ENCODE measurements at places on chromosomes 2 and 18.

DNA sequence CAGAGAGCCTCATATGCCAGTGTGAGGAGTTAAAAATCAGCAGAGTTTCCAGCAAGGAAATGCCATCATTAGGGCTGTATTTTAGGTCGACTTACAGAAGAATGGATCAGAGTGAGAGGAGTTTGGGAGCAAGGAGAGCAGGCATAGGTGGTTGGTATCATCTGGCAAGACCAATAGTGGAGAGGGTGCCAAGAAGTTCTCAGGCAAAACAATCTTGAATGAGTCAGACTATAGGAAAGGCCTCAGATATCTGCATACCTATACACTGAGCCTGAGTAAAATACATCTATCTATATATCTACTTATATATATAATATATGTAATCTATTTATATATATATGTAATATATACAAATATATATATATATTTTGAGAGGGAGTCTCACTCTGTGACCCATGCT lies 57.3 kb downstream of the TMEFF2 start:
- DNase-seq: no peak

DNA sequence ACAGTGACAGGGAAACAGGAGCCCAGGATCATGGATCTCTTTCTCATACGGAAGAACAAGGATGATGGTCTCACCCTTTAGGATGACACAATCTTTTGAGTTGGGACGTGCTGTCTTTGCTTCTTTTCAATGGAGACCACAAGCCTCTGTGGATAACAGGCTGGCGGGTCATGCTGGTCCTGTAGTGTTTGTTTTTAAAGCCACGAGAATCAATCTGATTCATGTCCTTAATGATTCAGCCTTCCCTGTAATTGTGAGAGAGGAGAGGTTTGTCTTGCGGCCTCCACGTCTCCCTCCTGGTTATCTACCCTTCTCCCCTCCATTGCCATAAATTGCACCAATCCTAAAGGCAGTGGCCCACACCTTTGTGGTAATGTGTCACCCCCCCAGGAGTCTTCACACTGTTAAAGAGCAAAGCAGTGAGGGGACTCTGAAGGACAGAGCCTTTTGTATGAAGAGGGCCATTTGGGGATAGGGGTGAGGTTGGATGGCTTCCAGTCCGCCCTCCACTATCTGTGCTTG lies 87.7 kb upstream of the TGFA start:
- DNase-seq: no peak

GRCh38 chr2:169108099-169108884 lies 38.9 kb downstream of the DHRS9 start:
- peak; percentile 46 for DNase-seq

DNA sequence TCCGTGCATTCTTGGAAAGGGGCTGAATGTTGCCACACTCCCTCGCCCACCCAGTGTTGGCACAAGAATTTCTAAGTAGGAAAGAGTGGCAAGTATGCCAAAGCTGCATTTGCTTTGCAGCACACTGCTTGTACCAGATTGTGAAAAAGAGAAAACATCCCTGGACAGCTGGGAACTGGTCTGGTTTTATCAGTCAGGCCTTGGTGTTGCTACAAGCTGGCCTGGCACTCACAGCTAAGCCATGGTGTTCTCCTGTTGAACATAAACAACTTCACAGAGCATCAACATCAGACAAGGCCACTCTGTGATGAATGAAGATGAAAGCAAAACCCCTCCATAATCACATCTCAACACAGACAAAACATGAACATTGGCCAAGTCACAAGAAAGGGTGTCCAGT lies 4.2 kb upstream of the TRABD2A start:
- DNase-seq: no peak

GRCh38 chr2:72135921-72136320 lies 11.7 kb downstream of the CYP26B1 start:
- DNase-seq: no peak

DNA sequence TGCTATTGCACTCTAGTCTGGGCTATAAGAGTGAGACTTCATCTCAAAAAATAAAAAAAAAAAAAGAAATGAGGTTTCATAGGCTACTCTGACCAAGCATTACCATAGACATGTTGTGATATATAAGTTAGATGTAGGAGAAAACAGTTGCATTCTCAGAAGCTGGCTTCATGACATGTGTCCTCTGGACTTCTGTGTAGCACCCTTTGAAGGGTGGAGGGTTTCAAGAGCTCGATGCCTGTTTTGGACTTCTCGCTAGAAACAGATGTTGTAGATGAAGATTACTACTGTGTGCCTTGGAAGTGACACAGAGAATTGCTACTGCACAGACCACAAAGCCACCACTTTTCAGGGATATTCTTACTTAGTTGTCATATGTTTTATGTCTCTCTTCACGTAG lies 91.0 kb downstream of the TMEM247 start:
- peak; percentile 30 for DNase-seq

DNA sequence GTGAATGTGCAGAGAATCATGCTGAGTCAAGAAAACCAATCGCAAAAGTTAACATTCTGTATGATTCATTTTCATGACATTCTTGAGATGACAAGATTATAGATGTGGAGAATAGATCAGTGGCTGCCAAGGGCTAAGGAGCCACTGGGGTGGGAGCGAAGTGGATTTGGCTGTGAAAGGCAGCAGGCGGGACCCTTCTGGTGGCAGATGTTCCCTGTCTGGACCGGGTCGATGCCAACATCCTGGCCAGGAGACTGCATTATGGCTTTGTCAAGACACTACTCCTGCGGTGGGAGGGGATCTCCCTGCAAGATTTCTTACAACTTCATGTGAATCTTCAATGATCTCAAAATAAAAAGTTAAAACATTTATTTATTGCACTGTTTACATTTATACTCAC lies 427.9 kb downstream of the GALR1 start:
- DNase-seq: no peak

DNA sequence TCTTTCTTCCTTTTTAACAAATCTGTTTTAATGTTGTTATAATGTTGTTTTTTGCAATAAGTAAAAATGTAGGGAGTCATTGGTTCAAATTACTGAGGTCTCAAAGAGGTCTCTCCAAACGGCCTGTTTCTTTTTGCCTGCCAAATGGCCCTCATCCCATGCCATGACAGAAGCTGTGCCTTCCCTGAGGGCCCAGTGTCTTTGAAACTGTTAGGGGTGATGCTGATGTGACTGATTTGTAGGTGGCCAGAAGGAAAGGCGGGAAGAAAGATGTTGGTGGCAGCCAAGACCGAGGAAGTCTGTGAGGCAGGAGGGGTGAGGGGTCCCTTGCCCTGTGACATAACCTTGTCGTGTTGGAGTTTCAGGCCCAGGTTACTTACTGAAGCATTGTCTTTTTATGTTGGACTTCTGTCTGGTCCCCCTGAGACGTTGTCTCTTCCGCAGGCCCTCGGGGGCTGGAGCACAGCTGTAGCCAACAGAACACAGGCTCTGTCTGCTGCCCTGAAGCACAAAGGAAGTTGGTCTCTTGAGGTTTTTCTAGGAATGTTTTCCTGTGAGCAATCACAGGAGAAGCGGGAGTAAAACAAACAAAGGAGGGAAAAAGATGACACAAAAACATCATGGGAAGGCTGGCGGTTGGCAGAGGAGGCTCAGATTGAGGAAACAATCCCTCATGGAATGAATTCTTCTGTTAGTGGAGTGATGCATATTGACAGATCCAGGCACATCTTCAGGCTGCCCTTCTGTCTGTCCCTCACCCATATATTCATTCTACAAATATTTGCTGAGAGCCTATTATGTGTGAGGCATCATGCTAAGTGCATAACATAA lies 4.9 kb upstream of the ST3GAL5 start:
- DNase-seq: no peak

DNA sequence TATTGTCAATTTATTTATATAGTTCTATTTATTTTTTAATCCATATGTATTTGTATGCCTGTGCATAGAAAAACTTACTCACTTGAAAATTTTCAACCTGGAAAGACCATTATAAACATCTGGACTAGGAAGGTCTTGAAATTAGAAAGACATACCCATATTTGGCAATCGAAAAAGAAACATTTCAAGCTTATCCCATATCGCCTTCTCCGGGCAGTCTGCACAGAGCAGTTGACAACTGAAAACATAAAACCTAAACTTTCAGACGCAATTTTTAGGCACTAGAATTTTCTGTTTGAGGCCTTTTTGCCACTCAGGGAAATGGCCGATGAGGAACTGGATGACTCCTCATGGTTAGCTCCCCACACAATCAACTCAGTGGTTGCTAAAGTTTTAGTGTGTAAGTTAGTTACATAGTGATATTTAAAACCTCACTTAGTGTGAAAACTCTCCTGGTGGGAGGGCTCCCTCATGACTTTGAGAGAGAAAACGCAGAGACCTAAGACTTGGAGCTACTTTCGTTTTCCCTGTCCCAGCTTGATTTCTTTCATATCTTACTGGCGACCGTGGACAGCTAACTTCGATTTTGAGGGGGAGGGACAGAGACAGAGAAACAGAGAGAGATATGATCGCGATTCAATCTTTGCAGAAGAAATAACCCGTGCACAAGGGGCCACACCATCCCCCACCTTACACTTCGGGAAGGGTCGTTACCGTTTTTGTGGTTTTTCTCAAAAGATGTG lies 3.2 kb upstream of the HOXD12 start:
- DNase-seq: no peak

DNA sequence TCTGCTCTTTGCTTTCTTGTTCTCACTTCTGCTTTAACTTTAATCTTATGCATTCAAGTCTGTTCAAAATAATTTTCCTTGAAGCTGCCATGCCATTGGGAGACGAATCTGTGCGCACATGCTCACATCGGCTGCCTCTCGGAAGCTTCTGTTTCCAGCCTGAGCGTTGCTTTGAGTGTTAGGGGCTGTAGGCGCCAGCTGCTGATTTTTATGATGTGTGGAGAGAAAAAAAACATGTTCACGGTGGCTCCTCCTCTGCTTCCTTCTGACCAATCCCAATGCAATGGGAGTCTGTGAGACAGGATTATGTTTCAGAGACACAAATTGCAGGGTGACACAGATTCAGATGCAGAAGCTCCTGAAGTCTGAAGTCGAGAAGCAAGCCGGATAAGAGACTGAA lies at the start of gene MC4R:
Gene MC4R (minus strand): TSS at position 180 of the 400 bp plus-strand sequence. CDS start 426 bp downstream, outside the sequence.
- DNase-seq: peak; percentile 25

DNA sequence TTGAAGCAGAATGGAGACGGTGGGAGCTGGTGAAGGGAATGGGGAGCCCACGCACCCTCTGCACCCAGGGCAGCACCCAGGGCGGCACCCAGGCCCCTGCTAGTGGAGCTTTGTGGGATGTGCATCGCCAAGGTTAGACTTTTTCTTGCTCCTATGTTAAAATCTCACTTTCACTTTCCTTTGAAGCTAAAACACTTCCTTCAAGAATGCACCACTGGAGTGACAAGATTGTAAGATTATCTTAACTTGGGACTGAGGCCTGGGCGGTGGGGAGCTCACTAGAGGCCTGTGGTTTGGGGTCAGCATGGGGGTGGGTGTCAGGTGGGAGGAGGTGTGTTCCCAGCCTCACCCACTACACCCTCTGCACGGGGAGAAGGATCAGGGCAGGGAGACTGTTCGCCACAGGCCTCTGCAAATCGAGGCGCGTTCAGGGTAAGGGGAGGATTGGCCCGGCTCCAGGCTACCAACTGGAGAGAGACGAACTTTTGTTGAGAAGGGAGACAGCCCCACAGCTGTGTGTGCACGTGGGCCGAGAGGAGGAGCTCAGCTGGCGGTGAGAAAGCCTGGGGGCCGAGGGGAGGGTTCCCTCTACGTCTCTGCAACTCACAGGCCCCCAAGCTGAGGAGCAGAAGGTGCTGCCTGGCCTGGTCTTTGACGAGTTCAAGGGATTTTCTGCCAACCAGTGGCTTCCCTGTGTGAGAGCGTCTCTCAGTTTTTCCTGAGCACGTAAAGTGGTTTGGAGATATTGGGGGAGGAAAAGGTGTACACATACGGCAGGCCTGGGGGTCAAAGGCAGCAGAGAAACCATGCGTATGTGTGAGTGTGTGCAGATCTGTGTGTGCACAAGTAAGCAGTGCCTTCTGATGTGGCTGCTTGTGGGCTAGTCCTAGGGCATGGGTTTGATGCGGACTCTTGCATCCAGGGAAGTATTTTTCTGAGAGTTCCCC lies 147.7 kb downstream of the KLHL29 start:
- DNase-seq: no peak

DNA sequence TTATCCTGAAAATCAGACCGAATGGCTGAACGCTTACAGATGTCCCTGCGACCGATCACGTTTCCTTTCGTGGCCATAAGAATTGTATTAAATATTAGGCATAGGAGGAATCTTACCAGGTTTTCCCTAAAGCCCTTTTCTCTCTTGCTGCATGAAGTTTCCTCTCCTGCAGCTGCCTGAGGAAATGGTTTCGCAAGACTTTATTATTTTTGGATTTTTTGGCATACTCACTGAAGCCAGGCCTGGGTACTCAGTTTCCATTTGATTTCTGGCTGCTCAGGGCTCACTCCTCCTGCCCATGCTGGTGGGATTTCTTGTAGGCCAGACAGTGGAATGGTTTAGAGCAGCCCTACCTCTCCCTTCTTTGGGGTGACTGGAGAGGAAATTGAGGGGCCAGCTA lies 114.0 kb downstream of the KLHL29 start:
- DNase-seq: no peak

DNA sequence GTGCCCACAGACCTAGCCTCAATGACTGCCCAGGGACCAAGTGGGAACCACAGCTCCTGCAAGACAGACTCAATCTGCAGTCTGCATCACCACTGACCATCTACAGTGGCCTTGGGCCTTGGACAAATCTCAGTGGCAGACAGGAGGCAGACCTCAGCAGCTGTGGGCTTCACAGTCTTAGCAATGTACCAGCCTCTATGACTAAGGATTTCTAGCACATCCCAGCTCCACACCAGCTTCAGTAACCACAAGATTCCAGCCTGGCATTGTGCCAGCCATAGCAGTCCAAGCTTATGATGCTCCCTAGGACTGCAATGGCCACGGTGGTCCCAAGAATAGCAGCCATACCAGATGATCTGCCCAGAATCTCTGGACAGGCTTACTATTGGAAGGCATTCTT lies 19.6 kb upstream of the WDR75 start:
- no peak for DNase-seq

DNA sequence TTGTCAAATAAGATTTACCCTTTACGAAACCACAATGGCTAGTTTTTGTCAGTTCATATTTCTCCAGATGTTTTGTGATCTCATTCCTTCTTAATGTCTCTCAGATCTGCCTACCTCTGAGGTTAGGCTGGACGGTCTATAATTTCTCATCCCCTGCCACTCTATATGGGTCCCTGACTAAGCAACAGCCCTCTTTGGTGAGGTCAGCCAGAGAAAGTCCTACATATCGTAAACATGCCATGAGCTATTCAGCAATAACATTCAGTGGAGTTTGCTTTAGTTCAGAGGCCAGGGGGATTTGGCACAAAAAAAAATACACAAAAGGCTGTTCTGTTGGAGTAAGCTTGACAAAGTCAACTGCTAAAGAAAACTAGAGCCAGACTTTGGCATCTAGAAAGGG lies 192.1 kb upstream of the NCKAP5 start:
- DNase-seq: no peak

Data from hematopoietic multipotent progenitor cell treated with erythropoietin and hydrocortisone succinate and interleukin-3 and kit ligand, for 4 days (in vitro differentiated cells).